ENCODE measurements at places on chromosomes 2 and 18.

- DNase-seq, result no peak
Observed at GRCh38 chr2:101983928-101984327, 7.8 kb upstream of the IL1R2 start.

DNA sequence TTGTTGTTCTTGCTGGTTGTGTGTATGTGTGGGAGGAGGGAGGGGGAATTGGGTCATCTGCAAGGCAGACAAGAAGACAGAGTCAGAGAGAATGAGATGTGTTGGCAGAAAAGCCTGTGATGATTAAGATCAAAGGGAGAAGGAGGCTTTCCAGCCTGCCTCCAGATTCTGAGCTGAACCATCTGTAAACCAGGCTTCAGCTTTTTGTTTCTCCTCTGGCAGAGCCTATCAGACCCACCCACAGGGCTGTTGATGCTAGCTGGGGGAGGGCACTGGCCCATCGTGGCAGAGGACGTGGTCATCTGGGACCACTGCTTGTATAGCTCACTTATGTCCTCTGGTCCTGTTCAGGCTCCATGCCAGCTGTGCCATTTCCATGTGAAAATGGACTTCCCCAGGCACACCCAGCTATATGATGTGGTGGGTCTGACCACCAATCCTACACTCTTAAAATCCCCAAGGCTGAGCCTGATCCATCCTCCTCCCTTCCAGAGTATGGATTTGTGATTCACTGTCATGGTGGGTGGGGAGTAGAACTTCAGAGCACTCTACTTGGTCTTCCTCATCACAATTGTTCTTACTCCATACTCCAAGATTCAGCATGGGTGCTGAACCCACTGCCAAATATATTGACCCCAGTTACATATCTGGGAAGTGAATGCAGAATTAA, 27.8 kb upstream of the COL6A3 start:
- no peak for DNase-seq

- DNase-seq, result no peak
Observed at GRCh38 chr2:8611246-8611645, 70.6 kb upstream of the ID2 start.

DNA sequence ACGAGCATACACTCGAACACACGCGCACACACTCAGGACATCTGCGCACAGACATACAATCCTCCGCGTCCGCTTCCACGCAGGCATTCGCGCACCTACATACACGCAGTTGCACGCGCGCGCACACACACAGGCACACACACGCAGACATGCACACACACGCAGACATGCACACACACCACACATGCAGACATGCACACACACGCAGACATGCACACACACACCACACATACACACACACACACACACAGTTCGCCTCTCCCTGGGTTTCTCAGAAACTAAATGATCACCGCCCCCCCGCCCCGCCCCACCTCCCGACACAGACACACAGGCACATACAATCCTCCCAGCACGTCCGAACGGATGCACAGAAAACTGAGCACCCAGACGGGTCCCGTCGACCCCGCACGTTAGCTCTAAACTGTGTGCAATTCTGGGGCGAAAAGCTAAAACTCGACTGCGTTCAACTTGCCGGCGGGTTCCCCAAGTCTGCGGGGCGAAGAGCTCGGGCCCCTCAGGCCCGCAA, 1.0 kb downstream of the EPHA4 start:
- DNase-seq, result no peak

DNA sequence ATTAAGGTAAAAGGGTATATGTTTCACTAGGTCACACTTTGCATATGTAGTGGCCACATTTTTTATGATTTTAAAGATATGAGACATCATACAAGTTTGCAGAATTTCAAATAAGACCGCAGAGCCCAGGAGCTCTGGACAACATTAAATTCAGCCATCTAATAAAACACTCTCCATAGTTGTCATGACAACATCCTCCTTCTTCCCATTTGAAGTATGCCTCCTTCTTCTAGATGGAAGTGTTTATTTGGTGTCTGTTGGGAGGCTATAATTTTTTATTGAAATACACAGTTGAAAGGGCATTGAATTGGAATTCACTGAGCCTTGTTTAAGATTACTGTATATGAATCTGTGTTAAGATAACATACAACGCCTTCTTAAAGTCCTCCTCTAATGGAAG, 467.3 kb downstream of the CMPK2 start:
- DNase-seq, result no peak

DNA sequence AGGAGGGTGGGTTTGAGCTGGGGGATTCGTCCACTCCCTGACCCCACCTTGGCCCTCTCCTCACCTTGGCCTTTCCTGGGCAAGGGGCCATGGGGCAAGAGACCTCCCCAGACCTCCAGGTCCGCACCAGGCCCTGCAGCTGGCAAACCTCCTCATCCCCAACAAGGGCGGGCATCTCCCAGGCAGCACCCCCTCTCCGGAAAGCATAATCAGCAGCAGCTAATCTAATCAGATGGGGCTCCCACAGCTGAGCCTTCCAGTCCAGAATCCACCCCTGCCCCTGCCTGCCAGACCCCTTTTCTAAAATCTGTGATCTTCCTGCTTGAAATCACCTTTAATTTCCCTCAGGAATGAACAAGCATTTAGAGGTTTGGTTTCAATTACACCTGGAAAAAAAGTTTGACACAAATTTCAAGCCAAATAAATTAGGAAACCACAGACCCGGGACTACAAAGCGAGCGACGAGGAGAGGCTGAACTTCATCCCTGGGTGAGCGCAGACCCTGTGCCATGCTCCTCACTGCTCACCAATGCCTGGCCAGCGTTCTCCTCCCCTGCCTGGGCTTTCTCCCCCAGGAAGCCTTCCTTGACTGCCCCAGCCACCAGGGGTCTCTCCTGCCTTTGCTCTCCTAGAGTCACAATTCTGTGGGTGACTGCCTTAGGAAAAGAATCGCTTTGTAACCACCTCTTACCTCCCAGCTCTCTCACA, 143.0 kb upstream of the MYCN start:
- DNase-seq, result peak; percentile 5

DNA sequence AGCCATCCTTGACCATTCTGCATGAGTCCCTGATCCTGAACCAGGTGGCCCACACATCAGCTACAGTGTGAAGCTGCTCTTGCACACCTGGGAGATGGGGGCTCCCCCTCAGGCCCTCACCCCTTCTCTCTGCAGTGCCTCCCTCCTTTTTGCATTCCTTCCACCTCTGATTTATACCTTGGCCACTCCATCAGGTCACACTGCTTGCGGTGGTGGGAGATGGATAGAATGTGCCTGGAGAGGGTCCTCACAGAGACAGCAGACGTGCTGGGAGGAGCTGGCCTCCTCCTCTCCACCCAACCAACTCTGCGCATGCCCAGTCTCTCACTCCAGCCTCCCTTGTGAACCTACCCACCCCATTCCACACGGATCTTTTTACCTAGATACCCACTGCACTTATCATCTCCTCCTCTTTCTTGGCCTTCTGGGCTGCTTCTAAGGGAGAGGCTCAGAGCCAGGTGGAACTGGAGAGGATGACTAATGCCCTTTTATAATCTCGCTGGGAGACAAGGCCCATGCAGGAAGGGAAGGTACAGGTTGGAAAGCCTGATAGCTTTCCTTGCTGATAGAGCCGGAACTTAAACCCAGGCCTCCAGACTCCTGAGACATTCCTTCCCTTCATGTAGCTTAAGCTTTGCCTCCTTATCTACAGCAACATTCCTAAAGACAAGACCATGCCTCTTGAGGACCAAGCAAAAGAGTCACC, 205.1 kb downstream of the ZBTB7C start:
- no peak for DNase-seq

GRCh38 chr2:118223511-118223991, 135.3 kb downstream of the INSIG2 start:
- DNase-seq, result no peak

DNA sequence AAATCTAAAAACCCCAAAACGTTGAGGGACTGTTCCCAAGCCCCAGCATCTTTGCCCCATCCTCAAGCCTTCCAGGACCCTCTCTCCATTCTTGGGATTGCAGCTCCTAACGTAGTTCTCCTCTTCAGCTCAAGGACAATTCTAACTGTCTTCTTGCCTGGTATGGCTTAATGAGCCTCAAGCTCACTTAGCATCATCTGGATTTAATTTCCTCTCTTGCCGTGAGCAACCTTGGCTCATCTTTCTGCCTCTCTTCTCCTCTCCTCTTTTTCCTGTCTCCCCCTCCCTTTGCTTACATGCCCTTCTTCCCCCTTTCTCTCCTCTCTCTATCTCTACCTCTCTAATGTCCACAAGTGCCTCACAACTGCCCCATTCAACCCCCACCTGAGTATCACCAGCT, 44.2 kb downstream of the TACR1 start:
- no peak for DNase-seq

GRCh38 chr2:177229442-177230242, 17.0 kb downstream of the HNRNPA3 start:
- DNase-seq, result no peak

GRCh38 chr2:230957756-230958391, 32.8 kb upstream of the GPR55 start:
- no peak for DNase-seq

GRCh38 chr18:32301976-32302743, 112.3 kb downstream of the MEP1B start:
- no peak for DNase-seq

DNA sequence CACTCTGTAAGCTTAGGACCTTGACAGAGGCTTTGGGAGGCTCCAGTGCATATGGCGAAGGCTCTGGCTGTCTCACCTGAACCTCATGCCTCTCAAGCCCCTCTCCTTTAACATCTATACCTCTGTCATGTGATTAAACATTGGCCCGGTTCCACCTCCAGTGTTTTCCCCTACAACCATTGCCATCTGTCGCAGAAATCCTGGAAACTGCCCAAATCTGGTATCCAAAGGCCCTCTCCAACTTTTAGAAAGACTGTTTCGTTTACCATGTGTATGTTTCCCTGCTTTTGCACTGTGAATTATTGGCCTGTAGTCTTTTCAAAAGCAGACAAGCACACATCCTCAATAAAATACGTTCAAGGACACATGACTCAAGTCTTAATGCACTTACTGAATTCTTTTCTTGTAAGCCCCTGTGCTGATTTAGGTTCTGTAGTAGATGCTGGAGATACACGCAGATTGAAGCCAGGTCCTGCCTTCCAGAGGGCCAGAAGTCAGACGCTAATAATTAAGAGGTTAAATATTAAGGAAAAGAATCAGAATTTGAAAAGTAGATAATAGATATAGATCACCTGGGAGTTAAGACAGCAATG, 386.4 kb upstream of the SLC14A2 start:
- no peak for DNase-seq

GRCh38 chr2:177758591-177759371, 313.8 kb downstream of the PDE11A start:
- DNase-seq, result peak; percentile 23

DNA sequence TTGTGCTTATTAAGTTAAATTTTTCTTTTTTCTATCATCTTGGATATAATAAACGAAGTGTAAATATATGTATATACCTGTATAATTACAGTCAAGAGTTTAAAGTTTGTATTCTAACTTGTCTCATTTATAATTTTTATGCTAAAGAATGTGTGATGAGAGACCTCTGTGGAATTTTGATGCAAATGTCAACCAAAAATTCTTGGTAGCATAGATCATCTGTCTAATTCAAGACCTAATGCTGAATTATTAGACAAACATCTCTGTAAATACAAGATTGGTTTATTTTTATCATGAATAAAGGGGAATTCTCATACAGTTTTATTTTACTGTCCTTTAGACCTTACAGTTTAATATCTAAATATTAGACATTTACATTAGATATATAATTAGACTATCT, 149.2 kb upstream of the VWC2L start:
- no peak for DNase-seq

DNA sequence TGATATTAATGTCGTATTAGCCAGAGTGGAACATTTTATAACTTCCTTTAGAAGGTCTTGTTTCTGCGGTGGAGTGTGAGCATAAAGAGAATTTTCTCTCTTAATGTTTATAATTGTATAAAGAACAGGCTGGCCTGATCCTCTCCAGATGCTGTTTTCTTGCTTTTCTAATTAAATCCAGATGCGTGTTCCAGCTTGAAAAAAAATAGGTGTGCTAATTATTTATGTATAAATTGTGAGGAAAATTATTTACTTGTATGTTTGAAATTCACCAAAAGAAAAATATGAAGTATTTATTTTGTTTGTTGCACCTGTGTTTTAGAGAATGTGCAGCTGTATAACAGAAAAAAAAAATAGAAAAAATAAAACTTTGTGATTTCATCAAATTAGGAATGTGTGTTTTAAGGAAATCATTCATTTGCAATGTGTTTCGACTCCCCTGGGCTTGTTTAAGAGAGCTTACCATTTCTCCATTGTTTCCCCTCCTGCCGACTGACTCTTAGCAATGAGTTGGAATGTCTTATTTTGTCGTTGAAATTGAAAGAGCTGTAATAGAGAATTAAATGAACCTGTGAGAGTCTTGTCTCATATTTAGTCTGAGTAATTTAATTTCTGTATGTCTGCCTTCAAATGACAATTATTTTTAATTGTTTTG, 220.1 kb upstream of the NXPH2 start:
- no peak for DNase-seq

DNA sequence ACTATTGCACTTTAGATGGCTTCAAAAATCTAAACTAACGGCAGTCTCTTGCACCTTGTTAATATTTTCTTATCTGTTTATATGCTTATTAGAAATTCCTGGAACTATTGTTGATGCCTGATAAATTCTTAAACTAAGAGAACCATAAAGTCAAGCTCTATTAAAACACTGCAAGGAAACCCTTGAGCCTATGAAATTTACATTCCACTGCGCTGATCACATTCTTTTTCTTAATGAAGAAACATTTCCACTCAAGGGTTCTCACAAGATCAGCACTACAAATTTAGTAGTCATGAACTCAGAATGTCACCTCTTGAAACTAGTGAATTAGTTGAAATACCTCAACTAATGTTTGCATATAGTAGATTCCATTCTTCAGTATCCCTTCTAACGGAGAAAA, 331.8 kb upstream of the SLC8A1 start:
- DNase-seq, result no peak

DNA sequence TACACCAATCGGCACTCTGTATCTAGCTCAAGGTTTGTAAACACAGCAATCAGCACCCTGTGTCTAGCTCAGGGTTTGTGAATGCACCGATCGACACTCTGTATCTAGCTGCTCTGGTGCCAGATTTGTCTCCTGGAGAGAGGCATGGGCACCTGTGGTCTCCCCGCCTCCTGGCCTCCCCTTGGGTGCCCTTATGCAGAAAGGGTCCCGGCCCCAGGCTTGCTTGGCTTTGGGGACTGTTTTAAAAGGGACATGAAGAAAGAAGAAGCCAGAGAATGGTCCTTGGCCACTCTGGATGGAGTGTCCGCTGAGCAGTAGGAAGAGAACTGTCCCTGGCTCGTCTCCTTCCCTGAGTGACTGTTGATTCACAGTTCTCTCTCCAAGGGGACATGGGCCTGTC, 11.5 kb upstream of the ALPP start:
- no peak for DNase-seq

- peak; percentile 1 for DNase-seq
Observed at GRCh38 chr2:240131296-240131695, 4.8 kb downstream of the COPS9 start.
